Renal cortex interstitium (tissue), 15 donors: ENCODE measurements at places on chromosomes 11 and 22. TPM values are rescaled to one million over a fixed set of nuclear protein-coding genes. Genes with fewer than 3 reads are reported as not detected.

The RNF121 gene
- polyA plus RNA-seq: 41.3 TPM

The PHLDA2 gene
- 1.7 TPM for polyA plus RNA-seq

GRCh38 chr11:115220423-115220822 lies 283.8 kb downstream of the CADM1 start:
- DNase-seq: no peak

GRCh38 chr11:10272132-10272531 lies 21.9 kb downstream of the SBF2 start:
- DNase-seq: no peak

The PRDM11 gene
- 21.4 TPM for polyA plus RNA-seq

DNA sequence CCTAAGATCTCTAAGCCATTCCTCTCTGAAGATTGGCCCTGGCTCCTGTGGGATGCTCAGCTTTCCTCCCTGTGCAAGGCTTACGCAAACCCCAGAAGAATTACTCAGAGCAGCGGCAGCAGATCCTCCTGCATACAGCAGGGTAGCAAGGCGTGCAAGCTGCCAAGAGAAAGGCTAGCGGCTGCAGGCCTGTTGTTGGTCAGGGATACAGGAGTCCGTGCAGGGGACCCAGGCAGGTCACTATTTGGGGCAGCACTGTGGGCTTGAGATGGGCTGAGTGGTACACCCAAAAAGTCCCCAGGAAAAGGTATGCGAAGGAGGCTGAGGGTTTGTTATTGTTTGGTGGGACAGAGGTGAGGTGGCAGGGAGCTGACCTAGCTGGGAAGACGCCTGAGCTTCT lies 1.5 kb downstream of the GLB1L2 start:
- no peak for DNase-seq

- DNase-seq: no peak
Measured at GRCh38 chr11:76587820-76588454, 82.6 kb downstream of the LRRC32 start.

DNA sequence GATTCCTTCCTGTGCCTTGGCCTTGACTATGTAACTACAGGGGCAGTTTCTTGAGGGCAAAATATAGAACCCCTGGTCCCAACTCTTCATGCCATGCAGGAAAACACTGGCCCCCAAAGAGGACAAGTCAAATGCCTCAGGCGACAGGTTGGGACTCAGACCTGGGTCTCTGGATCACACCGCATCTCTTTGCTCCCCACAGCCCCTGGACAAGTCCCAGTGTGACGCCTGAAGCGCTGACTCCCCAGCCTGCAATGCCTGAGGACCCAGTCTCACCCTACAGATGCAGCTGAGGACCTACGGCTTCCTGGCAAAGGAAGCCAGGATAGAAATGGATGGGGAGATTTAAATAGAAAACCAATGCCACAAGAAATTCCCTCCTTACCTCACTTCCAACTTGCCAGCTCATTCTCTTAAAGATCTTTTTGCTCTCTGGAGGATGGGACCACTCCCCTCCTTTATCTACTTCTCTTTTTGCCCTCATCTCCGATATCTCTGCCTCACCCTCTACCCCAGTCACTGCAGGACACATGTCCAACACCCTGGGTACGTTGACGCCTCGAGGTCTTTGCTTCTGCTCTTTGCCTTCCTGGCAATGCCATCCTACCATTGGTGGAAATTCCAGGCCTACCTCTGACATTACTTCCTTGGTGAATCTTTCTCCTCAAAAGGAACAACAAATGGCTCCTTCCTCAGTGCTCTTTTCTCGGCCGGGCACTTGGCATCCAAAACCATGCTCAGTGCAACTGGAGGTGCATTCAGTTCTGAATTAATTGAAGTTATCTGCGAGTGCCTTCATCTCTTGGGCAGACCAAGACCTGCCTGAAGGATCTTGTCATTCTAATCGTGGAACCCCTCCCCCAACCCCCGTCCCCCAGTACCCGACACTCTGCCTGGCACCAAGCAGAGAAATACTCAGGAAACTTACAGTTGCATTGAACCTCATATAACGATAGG lies 2.0 kb upstream of the PRDM11 start:
- DNase-seq: no peak

DNA sequence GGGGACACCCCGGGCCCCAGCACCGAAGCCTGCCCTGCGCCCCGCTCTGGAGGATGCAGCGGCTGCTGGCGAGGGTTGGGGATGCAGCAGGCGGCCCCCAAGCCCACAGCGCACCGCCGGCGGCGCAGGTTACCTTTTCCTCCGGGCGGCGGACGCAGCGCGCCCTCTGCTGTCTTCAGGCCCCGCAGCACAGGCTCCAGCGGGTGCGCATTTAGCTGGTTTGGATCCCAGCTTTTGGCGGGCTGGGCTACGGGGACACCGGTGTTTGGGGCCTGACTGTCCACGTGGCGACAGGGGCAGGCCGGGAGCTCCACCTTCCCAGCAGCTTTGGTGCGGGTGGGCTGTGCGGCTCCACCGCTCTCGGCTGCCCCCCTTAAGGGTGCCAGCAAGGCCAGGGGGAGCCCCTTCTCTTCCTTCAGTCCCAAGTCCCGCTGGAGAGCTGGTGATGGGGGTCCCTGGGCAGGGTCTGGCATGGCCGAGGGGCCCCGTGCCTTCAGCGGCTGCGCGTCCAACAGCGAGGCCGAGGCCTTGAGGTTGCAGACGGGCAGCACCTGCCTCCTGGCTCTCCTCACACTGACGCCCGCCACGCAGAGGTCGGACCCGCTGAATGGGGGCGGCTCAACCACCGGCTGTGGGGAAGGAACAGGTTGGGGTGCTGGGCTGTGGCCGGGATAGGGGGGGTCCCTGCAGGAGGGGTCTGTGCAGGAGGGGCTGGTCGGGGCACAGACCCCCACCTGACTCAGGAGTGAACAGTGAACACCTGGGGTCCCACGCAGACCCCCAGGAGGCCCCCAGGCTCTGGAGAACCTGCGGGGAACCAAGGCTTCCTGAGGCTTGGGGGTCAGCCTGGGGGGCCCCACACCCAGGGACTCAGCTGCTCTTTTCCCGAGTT lies 18.0 kb upstream of the IL17REL start:
- peak; percentile 44 for DNase-seq

GRCh38 chr11:8164746-8165145 lies 4.1 kb downstream of the RIC3 start:
- DNase-seq: no peak

DNA sequence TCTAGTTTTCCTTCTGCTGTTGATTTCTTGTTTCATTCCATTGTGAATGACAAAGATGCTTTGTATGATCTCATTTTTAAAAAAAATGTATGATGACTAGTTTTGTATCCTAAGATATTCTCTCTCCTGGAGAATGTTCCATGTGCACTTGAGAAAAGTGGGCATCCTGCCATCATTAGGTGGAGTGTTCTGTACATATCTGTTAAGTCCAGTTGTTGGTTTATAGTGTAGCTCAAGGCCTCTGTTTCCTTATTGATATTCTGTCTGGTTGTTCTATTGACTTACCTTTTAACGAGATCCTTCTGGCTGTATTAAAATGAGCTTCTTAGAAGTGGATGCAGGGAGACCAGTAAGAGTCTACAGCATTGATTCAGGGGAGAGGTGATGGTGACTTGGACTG lies 35.2 kb downstream of the SGSM1 start:
- no peak for DNase-seq

GRCh38 chr22:46201059-46201757 lies 48.9 kb downstream of the CDPF1 start:
- no peak for DNase-seq

The MIAT gene
- 0.85 TPM for polyA plus RNA-seq

DNA sequence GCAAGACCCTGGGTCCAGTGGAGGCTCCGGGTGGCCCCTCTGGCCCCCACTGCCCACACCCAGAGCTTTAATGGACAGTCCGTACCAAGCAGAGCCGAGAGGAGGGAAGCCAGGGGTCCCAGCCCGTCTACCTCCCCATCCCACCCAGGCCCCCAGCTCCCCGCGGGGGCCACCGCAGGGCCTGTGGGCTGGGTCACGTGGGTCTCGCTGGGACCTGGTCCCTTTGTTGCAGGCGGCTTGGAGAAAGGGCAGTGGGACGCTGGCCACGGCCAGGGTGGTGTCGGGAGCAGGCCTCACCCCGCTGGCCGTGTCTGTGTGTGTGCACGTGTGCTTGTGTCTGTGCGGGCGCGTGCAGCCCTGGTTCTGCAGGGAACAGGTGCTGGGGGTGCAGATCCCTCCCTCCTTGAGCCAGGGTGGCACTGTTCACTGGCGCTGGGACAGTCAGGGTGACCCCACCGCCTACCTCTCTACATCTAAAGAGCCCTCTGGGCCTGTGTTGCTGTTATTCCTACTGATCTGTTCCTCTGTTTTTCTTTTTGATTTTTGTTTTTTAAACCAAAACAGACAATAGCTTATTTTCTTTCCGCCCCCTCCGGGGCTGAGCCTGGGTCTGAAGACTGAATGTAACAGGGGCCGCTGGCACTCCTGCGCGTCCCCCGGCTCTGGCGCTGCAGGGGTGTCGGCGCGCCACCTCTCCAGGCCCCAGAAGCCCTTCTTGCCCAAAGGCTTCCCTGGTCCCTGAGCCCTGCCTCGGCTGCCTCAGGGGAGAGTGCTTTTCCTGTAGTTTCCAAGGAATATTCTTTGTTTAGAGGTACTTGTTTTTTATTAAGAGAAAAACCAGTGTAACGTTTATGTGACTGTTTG lies 20.1 kb upstream of the TMEM191C start:
- no peak for DNase-seq

The SEC14L2 gene
- 10.3 TPM for polyA plus RNA-seq

GRCh38 chr22:41479671-41480396 lies 10.9 kb downstream of the ACO2 start:
- DNase-seq: no peak

DNA sequence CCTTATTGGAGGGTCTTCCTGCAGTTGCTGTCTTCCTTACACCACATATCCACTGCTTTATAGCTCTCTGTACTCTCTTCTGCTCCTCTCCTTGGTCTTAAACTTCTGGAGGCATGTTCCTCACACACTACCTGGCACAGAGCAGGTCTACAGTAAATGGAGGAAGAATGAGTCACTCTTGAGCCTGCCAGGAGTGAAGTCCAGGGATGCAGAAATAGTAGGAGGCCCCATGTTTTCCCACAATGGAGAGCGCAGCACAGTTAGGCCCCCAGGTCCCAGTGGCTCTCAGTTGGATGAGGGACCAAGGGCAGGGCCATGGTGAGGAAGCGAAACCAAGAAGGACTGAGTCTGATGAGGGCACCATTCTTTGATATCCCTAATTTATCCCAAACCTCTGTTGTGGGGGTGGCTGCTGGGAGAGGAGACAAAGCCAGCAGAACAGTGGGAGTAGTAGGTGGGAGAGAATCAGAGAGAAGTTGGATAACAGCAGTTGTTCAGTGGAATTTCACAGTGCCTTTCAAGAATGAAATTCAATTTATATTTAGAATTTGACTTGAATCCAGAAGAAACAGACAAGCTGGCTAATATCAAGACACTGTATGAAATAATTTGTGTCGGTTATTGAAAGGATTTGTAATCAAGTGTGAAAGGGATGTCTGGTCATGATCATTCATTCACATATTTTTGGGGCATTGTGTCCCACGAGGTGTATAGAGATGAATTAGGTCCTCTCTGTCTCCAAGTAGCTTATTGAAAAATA lies 187.8 kb downstream of the HIPK3 start:
- no peak for DNase-seq

The HTR3B gene
- 0.12 TPM for polyA plus RNA-seq

DNA sequence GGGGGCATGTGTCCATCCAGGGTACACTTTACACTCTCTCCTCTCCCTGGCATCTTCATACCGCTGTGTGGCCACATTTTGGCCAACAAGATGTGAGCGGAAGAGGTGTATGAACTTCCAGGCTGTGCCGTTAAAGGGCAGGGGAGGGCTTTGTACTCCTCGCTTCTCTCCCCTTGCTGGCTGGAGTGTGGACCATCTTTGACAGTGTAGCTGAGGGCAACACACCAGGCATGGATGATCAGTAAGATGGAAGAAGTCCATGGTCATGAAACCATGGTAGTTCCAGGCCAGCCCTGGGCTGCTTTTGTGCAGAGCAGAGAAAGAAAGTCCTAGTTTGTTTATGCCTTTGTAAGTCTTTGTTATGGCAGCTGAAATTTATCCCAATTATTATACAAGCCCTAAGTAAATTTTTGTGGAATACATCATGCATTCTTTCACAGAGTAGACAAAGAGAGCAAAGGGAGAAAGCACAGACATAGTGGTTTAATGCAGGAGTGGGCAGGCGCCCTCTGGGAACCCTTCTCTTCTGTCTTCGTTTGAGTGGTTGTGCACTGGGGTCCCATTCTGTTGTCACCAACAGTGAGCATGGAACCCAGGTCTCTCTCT lies 70.4 kb downstream of the FBXO7 start:
- no peak for DNase-seq

DNA sequence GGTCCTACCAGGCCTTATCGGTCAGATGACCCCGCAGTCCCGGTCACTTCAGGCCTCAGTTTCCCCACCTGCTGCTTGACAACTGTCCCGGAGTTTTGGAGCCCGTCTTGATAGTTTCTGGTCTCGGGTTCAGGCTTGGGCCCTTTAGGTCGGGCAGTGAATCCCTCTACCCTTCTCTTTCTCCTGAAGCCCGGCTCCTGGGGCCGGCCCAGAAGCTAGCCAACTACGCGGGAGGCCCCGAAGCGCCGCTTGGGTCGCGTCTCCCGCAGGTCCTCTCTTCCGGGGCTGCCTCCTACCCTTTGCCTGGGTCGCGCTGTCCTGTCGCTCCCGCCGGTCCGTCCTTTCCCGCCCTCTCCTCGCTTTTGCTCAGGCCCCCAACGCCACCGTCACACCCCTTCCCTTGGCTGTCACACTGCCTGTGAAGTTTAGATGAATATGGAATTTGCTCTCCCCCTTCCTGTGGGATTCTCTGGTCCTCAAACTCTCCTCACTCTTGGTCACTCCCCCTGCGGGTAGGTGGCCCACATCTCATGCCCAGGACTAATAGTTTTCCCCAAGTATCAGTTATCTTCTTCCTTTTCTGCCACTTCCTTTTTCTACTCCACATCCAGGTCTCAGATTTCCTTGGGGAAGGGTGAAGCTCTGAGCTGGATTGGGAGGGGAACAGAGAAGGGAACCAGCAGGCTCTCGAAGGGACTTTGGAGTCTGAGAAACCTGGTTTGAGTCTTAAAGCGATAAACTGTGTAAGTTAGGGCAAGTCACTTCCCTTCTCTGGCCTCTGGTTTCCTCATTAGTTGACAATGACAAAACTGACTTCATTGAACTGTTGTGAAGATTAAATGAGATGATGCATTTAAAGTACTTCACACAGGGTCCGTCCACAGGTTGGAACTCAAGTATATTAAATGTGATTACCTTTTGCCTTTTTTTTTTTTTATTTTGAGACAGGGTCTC lies 790 bp downstream of the RAB1B start:
- no peak for DNase-seq

DNA sequence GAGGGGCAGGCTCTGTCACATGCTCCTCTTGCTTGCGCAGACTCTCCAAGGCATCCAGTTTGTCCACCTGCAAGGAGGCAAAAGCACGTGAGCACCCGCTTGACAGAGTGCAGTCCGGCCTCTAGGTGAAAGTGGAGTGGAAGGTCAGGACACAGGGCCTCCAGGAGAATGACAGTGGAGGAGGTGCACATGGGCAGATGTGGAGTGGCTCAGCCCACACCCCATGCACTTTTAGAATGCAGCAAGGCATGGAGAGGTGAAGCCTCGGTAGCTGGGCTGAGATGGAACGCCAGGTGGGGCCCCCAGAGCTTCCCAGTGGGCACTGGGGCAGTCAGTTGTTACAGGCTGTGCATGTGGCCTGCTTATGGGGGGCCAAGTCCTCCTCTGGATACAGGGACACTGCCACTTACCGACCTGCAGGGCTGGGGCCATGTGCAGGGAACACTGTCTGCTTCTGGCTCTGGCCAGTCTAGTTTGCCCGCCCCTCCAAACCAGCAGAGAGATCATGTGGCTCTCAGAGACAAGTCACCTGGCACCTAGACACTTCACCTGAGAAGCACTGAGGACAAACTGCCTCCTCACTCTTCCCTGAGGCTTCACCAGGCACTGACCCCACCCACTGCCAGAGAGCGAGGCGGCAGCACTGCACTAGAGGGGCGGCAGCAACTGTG lies 2.3 kb upstream of the SLC25A1 start:
- no peak for DNase-seq
